ENCODE measurements at places on chromosomes 3 and 15.

DNA sequence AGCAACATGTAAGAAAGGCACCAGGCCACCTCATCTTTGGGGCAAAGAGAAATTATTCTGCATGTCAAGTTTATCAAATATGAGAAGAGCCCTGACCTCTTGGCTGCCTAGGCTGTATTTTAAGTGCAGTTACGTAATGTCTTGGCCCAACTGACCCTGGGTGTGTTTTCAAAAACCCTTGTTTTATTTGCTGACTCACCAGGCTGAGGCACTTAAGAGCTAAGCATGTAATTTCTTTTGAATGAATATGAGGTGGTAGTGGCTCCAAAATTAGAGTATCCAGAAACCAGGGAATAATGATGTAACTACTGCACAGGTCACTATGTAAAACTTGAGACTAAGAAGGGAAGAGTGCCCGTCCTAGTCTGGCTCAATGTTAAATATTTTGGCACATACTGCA, 24.3 kb downstream of the PGPEP1L start:
- no peak for DNase-seq

GRCh38 chr3:48088056-48088748, 72.0 kb upstream of the MAP4 start:
- peak; percentile 63 for DNase-seq

DNA sequence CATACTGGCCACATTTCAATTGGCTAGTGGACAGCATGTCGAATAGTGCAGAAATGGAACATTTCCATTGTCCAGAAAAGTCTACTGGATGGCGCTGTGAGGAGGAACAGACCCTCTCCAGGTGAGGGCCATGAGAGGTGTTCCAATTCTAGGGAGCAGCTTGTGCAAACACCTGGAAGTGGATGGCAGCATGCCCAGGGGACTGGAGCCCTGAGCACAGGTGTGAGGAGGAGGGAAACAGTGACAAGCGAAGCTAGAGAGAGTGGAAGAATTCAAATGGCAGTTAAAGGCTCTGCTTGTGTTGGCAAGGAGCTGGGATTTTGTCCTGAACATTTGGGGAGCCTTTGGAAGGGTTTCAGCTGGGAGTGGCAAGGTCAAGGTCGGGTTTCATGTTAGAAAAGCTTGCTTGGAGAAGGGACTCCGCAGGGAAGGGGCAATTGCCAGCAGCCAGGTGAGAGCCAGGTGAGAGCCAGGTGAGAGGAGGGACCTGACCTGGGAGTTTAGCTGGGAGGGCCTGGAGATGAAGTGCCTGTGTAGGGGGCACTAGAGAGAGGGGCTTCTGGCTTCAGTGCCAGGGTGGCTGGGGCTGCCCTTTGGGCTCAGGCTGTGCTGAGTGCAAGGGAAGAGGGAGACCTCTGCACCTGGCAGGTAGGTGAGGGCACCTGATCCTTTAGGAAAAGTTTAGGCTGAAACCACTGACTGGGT, 93.8 kb downstream of the LINGO1 start:
- DNase-seq, result no peak

GRCh38 chr15:82554849-82555248, 14.6 kb upstream of the RPS17 start:
- DNase-seq, result no peak

DNA sequence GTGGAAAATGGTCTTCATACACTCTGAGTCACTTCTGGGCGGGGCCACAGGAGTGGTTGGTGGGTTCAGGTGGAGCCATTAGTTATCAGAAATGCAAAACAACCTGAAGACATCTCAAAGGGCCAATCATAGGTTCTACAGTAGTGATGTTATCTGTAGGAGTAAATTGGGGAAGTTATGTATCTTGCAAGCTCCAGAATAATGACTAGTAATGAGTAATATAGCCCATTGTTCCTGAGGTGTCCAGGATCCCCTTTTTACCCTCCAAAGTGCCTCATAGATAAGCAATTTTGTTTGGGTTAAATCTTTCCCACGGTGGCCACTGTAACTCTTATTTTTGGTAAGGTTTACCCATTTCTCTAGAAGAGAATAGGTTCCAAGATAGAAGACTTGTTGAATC, 91.7 kb downstream of the PIK3R4 start:
- DNase-seq, result no peak

- no peak for DNase-seq
These were observed 7.0 kb upstream of the PLA1A start for GRCh38 chr3:119590706-119591105.

DNA sequence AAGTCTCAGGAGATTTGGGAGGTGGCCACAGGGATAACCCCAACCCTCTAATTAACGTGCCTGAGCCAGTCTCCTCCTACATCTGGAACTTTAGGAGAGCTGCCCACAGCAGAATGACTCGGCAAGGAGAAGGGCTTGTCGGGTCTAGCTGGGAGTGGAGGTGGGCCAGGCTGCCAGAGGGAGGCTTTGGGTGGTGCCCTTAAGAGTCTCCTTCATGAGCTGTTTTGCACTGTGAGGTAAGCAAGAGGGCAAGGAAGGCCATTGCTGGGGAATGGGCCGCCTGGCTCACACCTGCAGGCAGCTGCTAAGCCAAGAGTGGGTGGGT, 3.6 kb upstream of the TNK2 start:
- DNase-seq, result peak; percentile 3

DNA sequence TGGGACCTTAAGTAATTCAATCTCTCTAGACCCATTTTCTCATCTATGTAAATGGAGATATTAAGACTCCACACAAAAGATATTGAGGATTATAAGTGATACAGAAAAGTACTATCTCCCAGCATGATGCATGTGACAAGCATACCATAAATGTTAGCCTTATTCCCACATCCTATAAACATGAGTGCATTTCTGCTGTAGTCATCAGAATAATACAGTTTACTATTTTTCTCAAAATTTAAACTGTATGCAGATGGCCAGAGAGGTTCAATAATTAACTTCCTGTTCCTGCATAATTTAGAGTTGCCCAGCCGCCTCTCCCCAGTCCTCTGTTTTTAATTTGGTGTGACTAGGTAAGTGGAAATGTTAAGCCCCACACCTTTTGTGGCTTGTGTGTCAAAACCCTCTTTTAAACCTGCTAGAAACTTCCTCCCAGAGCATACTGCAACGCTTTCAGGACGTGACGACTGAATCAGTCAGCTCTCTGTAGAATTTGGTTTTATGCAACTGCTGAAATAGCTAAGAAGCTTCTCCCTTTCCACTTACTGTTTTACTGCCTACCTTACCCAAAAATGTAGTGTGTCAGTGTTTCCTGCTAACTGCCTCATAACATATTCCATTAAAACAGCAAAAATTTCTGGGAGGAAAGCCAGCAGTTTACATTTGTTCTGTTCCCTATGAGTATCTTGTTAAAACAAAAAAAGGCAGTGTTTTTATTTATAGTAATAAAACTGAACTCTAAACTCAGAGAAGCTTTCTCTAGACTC, 1037.9 kb downstream of the EPHA3 start:
- DNase-seq, result no peak

GRCh38 chr15:92817339-92817886, 82.7 kb upstream of the CHD2 start:
- no peak for DNase-seq

DNA sequence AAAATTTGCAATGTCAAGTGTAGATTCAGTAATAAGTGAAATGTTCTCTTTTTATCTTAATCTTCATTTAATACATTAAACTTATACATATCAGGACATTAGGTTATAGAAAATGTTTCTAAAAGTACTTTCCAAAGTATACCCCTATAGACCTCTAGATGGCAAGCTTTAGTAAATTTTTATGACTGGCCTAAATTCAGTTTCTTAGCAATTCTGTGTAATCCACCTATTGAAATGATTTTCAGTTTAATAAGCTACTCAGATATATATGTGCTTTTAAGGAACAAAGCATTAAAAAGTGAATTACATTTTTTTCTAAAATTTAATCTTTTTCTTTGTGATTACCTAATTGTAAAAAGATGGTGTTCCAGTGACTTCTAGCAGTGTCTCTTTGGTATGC, 342.2 kb downstream of the GBE1 start:
- DNase-seq, result no peak

DNA sequence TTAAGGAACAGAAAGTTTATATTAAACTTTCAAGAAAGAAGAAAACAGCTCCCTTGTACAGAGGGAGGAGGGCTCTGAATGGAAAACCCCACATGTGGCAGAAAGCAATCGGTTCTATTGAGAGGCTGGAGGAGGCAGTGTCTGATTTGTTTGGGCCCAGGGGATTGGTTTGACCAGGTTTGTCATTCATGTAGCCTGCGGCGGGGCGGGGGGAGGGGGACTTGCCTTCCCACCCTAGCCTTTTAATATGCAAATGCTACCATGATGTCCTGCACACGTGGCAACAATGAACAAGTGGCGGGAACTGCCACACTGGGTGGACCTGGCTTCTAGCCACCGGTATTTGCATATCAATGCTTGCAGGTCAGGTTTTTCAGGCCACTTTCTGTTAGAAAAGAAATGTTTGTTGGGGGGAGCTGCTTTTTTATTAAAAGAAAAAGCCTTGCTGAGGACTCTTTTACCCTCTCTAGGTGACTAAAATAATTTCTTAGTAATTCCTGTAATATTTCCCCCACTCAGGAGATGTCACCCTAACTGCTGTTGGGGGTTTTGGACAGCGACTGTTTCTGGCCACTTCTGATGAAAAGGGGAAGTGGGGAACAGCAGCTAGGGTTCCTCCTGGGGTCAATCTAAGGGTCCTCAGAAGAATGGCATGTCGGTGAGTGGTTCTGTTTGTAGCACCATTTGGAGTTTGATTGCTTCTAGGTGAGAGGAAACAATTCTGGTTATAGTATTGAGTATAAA, 691.2 kb downstream of the TBL1XR1 start:
- no peak for DNase-seq

- no peak for DNase-seq
These were observed 205.8 kb downstream of the RYR3 start for GRCh38 chr15:33516563-33516962.

- DNase-seq, result no peak
These were observed 53.4 kb downstream of the LARS2 start for GRCh38 chr3:45441584-45442310.

- no peak for DNase-seq
These were observed 24.1 kb downstream of the CFAP91 start for GRCh38 chr3:119726909-119727308.

- no peak for DNase-seq
These were observed 105.7 kb downstream of the TPRA1 start for GRCh38 chr3:127484601-127485388.

- DNase-seq, result no peak
These were observed 952 bp upstream of the CHST2 start for GRCh38 chr3:143118630-143119008.

GRCh38 chr3:126258670-126259069, 78.3 kb upstream of the ALDH1L1 start:
- DNase-seq, result no peak

DNA sequence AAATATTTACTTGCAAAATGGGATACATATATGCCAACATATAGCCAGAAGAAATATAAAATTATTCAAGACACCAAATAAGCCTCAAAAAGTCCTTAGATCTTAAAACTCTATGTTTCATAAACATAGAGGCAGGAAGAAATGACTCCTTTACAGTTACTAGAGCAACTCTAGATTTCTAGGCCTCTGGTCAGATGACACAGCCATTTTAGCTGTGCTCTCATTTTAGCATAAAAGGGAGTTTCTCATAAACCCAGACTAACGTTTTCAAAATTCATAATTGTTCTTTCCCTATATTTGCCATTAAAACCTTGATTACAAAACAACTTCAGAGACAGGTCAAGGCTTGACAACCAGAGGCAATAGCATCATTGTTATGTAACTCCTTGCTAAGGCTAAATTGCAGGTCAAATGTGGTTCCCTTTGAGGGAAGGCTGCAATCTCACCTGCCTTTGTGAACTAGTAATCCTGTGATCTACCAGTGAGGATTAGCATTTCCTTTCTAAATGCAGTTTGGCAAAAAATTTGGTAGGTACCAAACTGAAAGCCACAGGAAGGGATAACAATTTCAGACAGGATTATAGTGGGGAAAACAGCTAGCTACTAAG, 8.2 kb downstream of the THOC7 start:
- no peak for DNase-seq

- peak; percentile 53 for DNase-seq
These were observed 36.6 kb upstream of the MAGEF1 start for GRCh38 chr3:184748219-184749135.

GRCh38 chr3:42600958-42601675, 631 bp downstream of the NKTR start:
- no peak for DNase-seq

DNA sequence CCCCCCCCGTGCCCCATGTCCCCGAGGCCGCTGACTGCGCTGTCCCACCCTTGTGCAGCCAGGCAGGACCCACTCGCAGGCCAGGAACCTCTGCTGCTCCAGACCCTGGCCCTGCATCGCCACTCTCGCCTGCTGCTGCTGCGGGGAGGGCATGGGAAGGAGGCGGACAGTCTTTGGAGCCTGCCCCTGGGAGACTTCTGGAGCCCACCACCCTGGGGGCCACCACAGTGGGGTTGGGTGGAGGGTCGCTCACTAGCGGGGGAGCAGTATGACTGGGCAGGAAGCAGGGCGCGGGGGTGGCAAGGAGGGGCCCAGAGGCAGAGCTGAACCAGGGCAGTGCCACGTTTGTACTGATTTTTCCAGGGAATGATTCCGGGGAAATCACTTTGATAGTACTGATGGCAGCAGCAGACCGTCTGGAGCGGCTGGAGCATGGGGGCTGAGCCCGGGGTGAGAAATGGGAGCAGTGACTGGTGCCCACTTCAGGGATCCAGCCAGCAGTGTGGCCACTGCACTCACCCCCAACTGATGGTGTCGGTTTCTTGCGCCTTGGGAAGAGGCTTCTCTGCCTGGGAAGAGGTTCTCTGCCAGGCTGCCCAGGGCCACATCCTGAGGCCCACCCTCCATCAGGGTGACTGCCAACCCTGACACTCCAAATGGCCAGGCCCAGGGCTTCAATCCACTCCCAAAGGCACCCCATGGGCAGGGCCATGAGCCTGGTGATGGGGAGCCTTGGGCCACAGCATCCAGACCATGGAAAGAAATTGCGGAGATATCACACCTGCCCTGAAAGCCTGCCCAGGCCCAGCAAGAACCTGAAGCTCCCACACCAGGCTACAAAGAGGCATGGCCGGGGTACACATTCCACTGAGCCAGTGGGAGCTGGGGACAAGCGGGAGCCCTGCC, 53.7 kb downstream of the LSAMP start:
- DNase-seq, result no peak

- DNase-seq, result no peak
These were observed 174.1 kb upstream of the UBE2E2 start for GRCh38 chr3:23029001-23029400.

- no peak for DNase-seq
These were observed 19.3 kb downstream of the SCAANT1 start for GRCh38 chr3:63892773-63893352.

DNA sequence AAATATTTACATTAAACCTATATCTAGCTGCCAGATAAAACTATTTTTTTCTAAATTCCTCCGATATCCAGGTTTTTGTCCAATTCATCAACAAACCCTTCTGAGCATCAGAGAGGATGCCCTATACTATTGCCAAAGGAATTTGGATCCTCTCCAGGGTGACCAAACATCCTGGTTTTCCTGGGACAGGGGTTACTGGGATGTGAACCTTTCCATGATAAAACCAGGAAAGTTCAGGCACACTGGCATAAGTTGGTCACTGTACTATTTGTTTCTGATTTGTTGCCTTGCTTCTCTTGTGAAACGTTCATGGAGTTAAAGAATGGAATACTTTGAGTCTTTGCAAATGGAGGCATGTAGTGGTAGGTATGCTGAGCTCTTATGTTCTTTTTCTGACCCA, 63.5 kb downstream of the TLNRD1 start:
- DNase-seq, result no peak

All from D341Med (cell line).